Eye (tissue), 1 donor: ENCODE measurements at places on chromosomes 13 and 19.

GRCh38 chr13:48491423-48492095 is 41.3 kb downstream of the RCBTB2 start:
- DNase-seq, result no peak

DNA sequence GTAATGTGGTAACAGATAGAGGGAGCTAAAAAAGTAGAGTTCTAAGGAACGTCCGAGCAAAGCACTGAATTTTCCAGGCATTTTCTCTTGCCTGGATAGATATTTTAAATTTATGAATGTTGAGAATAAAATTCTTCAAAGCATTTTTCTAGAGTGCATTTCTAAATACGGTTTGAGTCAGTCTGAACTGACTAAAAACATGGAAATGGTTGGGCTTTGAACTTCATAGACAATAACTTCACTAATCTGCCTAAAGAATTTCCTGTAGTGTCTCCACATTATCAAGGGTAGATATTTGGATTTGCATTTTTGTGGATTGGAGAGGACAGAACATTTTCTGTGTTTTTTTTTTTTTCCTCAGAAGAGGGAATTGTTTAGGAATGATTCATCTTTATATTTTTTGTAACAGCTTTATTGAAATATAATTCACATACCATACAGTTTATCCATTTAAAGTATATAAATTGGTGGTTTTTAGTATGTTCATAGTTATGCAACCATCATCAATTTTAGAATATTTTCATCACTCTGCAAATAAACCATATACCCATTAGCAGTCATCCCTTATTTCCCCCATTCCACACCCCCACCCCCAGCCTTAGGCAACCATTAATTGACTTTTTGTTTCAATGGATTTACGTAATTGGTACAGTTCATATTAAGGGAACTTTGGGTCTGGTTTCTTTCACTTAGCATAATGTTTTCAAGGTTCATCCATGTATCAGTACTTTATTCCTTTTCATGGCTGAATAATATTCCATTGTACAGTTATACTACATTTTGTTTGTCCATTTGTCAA is 20.7 kb downstream of the GARRE1 start:
- peak; percentile 20 for DNase-seq

GRCh38 chr19:31693131-31693932 is 344.1 kb upstream of the TSHZ3 start:
- DNase-seq, result no peak

- DNase-seq, result peak; percentile 14
Measured at GRCh38 chr13:112172641-112173251, 105.8 kb downstream of the SOX1 start.

GRCh38 chr19:48095612-48096175 is 14.9 kb downstream of the PLA2G4C start:
- no peak for DNase-seq

DNA sequence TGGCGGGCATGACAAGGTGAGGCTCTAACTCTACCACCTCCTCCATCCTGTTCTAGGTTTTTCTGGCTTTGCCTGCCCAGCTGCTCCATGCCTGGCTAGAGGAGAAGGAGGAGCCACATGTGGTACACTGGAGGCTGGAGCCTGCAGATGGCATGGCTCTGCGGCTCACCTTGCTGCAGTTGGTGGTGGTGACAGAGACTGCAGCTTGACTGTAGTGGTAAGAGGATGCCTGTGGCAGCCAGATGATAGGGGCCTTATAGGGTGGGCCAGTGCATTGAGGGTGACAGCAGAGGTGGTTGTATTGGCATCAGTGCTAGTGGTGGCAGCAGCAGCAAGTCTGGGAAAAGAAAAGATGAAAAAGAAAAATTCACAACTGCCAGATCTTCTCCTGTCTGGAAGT is 146.2 kb downstream of the TNFRSF19 start:
- no peak for DNase-seq

DNA sequence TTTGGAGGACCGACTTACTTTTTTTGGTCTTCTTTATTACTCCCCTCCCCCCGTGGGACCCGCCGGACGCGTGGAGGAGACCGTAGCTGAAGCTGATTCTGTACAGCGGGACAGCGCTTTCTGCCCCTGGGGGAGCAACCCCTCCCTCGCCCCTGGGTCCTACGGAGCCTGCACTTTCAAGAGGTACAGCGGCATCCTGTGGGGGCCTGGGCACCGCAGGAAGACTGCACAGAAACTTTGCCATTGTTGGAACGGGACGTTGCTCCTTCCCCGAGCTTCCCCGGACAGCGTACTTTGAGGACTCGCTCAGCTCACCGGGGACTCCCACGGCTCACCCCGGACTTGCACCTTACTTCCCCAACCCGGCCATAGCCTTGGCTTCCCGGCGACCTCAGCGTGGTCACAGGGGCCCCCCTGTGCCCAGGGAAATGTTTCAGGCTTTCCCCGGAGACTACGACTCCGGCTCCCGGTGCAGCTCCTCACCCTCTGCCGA is 409 bp downstream of the FOSB start:
- DNase-seq, result no peak

DNA sequence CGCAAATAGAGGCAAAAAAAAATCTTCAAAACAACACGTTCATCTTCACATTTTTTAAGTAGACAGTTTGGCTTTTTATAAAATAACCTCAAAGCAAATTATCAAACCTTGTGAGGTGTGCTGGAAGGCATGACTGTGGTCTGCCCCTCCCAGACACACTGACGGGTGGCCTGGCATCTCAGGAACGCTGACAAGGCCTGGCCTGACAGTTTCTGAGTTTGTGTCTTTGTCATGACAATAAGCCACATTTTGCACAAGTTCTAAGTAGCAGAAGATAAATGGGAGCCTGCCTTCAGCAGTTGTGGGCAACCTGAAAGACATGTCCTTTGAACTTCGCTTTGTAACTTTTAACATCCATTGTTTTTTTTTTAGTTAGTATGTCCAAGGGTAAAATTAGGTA is 38.5 kb downstream of the SOX21 start:
- no peak for DNase-seq

DNA sequence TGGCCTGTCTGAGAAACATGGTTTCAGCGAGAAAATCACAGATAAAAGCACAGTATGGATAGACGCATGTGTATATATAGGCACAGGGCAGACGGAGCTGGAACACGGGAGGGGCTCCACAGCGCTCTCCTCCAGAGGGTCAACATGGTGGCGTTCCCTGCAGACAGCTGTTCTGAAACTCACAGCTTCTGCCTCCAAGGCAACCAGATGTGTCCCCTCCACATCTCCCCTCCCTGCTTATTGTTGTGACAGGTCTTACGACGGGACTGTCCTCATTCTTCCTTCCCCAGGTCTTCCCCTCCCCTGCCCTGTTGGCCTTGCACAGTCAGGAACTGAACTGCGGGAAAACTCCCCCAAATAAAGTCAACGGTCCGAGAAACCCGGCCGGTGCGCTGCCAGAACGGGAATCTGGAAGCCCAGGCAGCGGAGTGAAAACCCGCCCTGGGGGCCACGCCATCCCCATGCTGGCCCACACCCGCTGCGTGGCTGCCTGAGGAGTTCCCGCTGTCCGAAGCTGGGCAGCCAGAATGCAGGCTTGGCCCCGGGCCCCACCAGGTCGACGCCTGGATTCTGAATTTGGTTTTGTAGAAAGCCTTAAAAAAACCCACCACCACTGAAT is 2.6 kb upstream of the TIMM13 start:
- peak; percentile 50 for DNase-seq

DNA sequence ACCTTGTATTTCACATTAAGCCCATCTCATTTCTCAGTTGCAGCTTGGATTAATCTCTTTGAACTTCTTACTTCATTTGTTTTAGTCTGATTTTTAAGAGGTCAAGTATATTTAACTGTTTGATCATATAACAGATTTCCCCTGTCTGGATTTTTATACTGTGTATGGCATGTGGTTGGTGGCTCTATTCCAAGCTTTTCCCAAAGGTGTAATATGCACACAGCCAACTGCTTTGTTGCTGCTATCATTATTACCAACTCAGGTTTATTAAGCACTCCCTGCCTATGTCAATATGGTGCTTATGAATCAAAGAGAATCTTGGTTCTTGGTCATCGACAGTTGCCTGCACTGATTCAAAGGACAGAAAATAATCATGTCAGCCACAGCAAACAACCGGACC is 92.6 kb downstream of the RAP2A start:
- no peak for DNase-seq

GRCh38 chr13:107211073-107211472 is 643.1 kb upstream of the ARGLU1 start:
- peak; percentile 96 for DNase-seq

- peak; percentile 88 for DNase-seq
Measured at GRCh38 chr13:97224544-97225300, 2.6 kb downstream of the MBNL2 start.

GRCh38 chr19:39299404-39299803 is 3.2 kb downstream of the IFNL1 start:
- no peak for DNase-seq

GRCh38 chr19:18419699-18420460 is 682 bp downstream of the SSBP4 start:
- DNase-seq, result peak; percentile 70

DNA sequence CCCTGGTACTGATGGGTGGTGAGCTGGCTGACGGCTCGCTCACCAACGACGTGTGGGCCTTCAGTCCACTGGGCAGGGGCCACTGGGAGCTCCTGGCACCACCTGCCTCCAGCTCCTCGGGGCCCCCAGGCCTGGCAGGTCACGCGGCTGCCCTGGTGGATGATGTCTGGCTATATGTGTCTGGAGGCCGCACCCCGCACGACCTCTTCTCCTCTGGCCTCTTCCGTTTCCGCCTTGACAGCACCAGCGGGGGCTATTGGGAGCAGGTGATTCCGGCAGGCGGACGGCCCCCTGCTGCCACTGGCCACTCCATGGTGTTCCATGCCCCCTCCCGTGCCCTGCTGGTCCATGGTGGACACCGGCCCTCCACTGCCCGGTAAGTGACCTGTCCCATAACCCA is 10.5 kb downstream of the MEGF8 start:
- DNase-seq, result no peak

DNA sequence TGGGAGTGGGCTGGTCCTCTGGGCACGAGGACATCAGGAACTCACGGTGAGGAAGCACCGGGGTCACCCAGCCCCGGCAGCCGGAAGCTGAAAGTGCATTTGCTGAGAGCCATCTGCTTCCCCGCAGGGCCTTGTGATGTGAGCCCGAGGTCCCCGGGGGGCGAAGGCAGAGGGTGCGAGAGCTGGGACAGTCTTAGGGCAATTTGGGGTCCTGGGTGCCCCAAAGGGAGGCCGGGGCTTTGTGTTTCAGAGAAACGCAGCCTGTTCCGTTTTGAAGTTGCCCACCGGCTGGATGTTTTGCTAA is 4.8 kb downstream of the F2RL3 start:
- no peak for DNase-seq

- DNase-seq, result peak; percentile 56
Measured at GRCh38 chr13:69579351-69579750, 528.3 kb upstream of the ATXN8OS start.

DNA sequence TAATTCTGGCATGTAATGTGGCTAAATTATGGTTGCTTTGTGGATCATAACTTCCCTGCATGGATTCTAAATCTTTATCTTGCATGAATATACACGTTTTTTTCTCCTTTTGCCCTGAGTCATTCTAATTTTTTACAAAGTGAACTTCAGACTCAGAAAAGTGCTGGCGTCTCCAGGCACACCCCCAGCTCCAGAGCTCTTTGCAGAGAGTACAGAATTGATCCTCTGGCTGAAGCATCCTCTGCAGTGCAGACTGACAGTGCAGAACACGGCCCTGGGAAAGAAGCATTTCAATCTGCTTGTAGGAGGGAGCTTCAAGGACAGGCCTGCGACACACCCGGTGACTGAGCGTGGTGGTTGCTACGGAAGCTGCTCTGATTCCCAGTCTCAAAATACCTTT is 228.1 kb downstream of the FGF9 start:
- no peak for DNase-seq

- no peak for DNase-seq
Measured at GRCh38 chr13:61151062-61151461, 264.6 kb downstream of the PCDH20 start.

DNA sequence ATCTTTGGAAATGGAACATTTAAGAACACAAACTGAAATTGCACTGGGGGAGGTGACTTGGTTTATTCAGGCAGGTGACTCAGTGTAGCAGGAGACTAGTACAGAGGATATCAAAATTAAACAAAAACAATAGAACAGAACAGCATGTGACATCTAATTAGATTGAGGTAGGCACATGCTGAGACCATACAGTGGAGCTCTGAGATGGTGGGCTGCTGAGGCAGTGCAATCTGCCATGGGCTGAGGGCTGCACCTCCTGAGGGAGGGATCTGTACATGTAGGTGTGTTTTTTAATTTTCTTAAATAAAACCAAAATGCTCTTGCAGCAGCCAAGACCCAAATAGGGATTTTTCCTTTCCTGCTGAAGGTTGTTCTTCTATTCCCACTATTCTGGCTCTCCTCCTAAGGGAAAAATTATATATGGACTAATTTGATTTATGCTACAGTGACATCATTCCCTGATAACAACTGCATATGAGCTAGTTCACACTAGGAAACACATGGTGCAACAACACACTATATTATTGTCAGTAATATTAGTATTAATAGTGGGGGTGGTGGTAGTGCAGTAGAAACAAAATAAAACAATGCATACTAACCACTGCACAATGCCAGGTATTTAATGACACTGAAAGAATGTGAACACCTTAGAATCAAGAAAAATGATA is 48.0 kb downstream of the LNX2 start:
- no peak for DNase-seq

DNA sequence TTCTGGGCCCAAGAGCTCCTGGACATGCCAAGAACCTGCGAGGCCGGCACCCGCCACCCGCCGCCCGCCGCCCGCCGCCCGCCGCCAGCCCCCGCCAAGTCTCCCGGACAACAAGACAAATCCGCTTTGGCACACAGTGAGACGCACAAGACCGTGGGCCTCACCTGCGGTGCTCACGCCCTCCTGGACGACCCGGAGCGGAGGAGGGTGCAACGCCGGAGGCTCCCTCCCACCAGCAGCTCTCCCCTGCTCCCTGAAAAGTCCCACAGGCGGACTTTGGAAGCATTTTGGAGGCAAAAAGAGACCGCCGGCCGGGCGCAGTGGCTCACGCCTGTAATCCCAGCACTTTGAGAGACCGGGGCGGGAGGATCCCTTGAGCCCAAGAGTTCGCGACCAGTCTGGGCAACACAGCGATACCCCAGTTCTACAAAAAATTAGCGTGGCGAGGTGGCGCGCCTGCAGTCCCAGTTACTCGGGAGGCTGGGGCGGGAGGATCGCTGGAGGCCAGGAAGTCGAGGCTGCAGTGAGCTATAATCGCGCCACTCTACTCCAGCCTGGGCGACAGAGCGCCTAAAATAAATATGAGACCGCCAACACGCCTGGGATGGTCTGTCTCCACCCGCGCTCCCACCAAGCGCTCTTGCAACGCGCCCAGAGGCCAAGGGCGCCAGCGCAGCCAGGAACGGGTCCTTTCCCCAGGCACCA is 783 bp downstream of the RHPN2 start:
- peak; percentile 43 for DNase-seq

- DNase-seq, result peak; percentile 60
Measured at GRCh38 chr19:13817615-13818371, 22.6 kb downstream of the ZSWIM4 start.

GRCh38 chr13:68872338-68872737 is 1235.3 kb upstream of the ATXN8OS start:
- DNase-seq, result no peak

GRCh38 chr13:33869005-33869404 is 51.1 kb downstream of the RFC3 start:
- DNase-seq, result peak; percentile 12

- no peak for DNase-seq
Measured at GRCh38 chr19:19335408-19336158, 15.0 kb downstream of the MAU2 start.
